ENCODE measurements at places on chromosomes 12 and 14.

DNA sequence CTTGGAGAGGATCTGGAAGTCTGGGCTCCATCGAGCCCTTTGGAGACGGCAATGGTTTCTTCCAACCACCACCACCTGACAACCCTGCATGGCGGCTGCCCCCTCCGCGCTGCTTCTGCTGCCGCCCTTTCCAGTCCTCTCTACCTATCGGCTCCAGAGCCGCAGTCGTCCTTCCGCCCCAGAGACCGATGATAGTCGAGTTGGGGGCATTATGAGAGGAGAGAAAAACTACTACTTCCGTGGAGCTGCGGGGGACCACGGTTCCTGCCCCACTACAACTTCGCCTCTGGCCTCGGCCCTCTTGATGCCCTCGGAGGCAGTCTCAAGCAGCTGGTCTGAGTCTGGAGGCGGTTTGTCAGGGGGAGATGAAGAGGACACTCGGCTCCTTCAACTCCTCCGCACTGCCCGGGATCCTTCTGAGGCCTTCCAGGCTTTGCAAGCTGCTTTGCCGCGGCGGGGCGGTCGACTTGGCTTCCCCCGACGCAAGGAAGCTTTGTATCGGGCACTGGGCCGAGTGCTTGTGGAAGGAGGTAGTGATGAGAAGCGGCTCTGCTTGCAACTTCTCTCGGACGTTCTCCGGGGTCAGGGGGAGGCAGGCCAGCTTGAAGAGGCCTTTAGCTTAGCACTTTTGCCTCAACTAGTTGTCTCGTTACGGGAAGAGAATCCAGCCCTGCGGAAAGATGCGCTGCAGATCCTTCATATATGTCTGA, 499 bp downstream of the TOGARAM1 start:
- peak; percentile 88 for DNase-seq

GRCh38 chr12:104575442-104576186, 118.9 kb downstream of the CHST11 start:
- DNase-seq = no peak

GRCh38 chr14:75543253-75543652, 21.0 kb downstream of the BATF start:
- no peak for DNase-seq

GRCh38 chr14:22432348-22432976, 156.6 kb downstream of the DAD1 start:
- DNase-seq = peak; percentile 85

DNA sequence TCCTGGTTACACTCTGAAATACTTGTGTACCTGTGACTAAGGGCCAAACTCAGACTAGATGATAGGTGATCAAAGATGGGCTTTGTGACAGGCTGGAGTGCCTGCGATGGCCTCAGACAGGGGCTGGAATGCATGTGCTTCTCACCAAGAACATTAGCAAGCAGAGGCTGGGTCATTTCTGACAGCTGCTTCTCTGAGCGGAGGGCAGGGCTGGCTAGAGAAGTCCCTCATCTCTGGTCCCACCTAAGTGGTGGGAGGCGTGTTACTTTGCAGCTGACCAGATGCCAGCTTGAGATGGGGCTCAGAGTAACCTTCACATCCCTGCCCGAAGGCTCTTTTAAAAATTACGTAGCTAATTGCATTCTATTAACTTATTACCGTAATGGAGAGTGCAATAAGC, 106.8 kb upstream of the RTL1 start:
- no peak for DNase-seq

- peak; percentile 92 for DNase-seq
Observed at GRCh38 chr12:89384050-89384758, 31.9 kb upstream of the DUSP6 start.

GRCh38 chr12:75660805-75661404, 149.5 kb upstream of the KRR1 start:
- DNase-seq = no peak

DNA sequence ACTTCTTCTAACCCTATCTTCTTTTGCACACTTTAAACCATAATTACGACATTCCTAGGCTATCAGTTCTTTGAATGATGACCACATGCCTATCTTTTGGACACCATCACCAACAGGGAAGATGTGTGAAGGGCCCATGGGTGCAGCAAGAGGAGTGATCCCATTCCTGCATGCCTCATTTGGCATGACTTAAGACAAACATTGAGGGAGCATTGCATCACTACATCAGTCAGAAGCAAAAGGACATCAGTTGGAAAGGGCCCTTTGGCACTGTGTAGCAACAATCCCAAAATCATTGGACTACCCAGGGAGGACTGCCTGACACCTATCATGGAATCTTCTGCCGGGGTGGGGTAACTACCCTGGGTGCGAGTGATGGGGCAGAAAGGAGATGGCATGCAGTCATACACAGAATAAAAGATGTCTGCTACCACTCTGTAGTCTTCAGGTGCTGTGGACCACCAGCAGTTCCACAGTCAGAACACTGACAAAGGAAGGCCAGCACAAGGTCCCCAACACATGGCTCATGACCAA, 10.7 kb upstream of the TMBIM6 start:
- DNase-seq = no peak

DNA sequence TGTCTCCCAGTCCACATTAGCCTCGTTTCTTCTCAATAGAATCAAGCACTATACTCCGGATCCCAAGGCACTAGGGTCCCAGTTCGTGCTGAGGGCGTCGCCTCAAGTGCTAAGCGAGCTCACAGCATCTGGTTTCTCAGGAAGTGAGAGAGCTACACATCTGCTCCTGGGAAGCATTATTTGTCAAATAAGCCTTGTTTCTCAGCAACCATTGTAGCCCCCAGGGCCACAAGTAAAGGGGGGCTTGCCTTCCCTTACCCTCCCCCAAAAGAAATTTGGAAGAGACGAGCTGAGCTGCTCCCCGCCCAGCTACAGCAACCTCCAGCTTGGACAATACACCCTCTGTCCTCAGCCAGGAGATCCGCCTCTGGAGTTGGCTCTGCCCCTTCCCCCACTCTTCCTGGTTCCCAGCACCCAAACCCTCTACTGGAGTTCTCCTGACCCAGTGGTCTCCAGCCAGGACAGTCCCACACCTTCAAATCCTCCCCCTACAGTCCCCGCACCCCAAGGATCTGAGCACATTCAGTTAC, 5.7 kb upstream of the TNS2 start:
- peak; percentile 97 for DNase-seq

DNA sequence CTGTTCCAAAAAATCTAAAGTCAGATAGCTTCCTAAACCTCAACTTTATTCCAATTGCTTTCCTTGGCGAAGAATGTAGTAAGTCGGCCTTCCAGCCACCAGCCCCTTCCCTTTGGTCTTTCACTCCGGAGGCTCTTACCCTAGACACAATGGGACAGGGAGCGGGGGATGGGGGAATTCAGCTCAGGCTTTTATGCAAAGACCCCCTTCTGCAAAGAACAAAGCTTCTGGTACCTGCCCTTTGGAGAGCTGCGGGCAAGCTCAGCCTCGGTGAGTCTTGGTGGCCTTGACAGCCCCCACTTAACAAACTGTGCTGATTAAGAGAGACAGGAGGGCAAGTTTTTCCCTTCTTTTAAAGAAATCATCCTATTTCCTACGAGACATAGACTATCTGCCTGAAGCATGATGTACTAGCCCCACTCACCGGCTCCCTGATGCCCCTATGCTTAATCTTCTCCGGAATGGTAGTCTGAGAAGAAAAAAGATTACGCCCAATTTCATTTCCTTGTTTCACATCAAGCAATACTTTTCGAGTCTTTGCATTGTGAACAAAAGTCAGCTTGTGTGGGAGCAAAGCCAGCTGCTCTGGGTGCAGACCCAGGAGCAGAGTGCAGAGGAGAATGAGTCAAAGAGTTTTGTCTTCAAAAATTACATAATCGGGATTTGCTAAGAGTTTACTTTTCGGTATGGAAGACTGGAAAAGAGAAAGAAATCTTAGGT, 1.5 kb upstream of the NANOG start:
- DNase-seq = peak; percentile 5

GRCh38 chr12:55906056-55906455, 21.6 kb downstream of the PYM1 start:
- DNase-seq = no peak

GRCh38 chr12:57220770-57221168, 4.2 kb downstream of the NXPH4 start:
- no peak for DNase-seq

DNA sequence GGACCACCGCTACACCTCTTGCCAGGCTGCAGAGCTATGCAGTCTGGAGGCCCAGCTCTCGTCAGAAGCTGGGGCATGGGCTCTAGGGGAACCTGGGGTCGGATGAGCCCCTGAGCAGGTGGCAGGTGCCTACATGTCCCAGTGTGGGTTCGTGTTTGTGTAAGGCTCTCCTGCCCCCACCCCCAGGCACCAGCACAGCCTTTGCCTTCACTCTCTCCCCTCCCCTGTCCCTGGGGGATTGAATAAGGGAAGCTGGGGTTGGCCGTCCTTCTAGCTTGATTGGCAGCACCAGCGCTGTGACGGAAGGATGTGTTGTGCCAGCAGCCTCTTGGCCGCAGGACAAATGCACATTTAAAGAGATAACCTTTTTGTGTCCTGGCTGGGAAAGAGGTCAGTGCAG, 34.8 kb upstream of the TSPAN9 start:
- DNase-seq = peak; percentile 55

- DNase-seq = no peak
Observed at GRCh38 chr14:66511849-66512248, 3.9 kb downstream of the GPHN start.
